ENCODE measurements at places on chromosomes 3 and 15.

- DNase-seq, result no peak
These were observed 436.3 kb upstream of the SGO1 start for GRCh38 chr3:20622304-20622703.

DNA sequence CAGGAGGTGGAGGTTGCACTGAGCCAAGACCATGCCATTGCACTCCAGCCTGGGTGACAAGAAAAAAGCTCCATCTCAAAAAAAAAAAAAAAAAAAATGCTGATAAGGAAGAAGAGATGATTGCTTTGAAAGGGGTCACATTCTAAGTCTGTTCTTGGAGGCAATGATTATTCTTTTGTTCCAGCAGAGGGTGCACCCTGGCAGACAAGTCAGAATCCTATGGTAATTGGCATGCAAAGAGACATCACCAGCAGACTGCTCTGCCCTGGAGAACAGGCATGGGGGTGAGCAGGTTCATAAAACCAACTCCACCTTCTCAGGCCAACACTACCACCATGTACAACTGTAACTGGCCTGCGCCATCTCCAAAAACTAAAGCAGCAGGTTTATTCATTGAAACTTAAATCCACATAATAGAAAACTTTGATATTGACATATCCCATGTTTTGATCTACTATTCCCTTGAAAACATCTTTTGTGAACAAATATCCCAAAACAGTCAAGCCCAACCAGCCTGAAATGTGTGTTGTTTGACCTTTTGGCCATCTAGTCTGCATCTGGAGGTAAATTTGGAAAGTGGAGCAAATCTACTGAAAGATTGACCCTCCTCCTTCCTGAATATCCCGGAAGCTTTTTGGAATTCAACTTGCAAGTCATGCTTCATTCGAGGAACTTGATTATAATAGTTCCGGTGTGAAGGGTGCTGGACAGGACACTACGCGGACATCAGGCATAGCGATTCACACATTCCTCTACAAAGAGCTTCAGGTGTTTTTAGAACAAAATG, 100.3 kb downstream of the MECOM start:
- no peak for DNase-seq

DNA sequence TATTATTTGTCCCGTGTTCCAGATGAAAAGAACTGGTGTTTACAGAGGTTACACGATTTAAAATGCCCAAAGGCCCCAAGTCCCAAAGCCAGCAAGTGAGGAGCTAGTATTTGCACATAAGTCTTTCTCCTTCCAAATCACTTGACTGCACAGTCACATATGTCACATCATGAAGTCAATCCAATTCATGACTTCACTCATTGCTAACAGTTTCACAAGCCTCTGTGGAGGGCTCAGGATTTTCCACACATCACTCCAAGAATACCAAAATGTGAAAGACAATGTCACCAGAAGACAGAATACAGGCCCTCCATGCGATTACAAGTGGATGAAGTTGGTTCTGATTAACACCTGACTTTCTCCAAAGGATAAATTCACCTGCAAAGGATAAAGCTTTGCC, 283.1 kb upstream of the UBE2E2 start:
- DNase-seq, result no peak

- no peak for DNase-seq
These were observed 739.7 kb upstream of the DPPA4 start for GRCh38 chr3:110077093-110077492.

DNA sequence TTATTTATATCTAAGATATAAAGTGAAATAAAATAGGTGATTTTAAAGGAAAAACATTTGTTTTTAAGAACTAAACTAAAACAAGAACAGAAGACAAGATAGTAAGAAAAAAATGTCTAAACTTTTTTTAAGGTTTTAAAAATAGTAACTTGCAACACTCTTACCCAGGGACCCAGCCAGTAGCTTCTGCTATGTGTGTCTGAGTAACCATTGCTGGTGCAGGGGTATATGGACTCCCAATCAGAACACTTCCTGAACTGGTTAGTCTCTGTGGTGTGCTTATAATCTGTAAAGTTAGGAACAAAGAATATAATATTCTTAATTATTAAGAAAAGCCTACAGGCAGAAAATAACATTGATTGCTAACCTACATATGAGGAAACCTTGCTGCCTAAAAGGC, 118.4 kb downstream of the ATP1B3 start:
- DNase-seq, result no peak

- DNase-seq, result no peak
These were observed 137.6 kb downstream of the SPATA16 start for GRCh38 chr3:173003471-173003870.

GRCh38 chr15:81338170-81339007, 14.4 kb upstream of the STARD5 start:
- no peak for DNase-seq

- no peak for DNase-seq
These were observed 228.8 kb upstream of the PEX5L start for GRCh38 chr3:180265551-180265950.

DNA sequence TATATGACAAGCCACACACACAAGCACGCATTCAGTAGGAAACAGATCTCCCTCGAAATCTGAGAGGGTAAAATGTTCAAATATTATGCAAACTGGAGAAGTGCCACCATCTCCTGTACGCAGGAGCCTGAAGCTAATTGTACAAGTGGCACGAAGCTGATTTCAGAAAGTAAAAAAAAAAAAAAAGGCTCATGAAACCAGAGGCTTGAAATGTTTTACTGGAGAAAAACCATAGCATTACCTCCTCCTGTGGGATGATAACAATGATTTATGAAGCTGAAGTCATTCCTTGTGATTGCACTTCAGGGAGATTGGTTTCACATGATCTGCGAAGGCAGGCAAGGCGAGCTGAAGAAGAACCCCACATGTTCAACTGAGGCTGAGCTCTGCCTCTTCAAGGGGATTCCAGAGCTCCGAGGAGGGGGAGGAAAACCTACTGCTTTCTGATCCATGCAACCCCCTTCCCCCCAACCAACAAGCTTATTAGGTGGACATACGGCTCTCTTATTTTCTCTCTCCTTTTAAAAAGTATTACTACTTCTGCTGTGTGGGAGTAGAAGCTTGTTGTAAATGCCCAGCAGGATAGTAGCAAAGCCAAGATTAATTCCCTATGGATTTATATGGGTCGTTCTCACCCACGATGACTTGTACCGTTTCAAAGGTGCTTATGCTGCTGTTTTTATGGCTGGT, 101.1 kb downstream of the GREM1 start:
- DNase-seq, result peak; percentile 6

- no peak for DNase-seq
These were observed 16.0 kb downstream of the TRAIP start for GRCh38 chr3:49840388-49840787.

GRCh38 chr15:90637693-90638092, 79.5 kb upstream of the BLM start:
- DNase-seq, result no peak

DNA sequence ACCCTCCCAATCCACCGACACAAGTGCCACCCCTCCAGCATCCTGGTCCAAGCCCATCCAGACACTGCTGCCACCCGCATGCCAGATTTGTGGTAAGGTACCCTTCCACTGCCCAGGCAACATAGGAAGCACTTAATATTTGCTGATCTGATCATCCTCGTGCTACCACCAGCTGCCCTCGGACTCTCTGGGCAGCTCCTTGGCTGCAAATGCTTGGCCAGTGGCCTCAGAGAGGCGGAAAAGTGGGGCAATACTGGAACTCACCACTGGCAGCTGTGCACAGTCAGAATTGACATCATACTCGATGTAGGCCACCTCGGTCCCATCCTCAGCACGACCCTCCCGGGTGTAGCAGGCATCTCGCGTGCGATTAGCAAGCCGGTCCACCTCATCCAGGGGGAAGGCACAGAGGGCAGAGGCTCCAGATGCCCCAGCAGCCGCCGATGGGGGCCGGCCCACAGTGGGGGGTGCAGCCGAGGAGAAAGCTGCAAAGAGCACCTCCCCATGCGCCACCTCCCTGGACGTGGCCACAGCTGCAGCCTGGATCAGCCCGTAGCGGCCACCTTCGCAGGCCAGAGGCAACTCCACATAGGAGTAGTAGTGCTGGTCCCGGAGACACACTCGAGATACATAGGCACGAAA, 6.5 kb downstream of the PLXNB1 start:
- DNase-seq, result no peak

GRCh38 chr15:77500989-77501388, 80.3 kb downstream of the HMG20A start:
- DNase-seq, result no peak

Data from SK-N-MC (cell line).